ENCODE measurements at places on chromosomes 12 and 14. TPM values are rescaled to one million over a fixed set of nuclear protein-coding genes. Genes with fewer than 3 reads are reported as not detected.

P2RX4 gene
- 10.6 TPM for total RNA-seq

CD4 gene
- 0.73 TPM for total RNA-seq

ALKBH2 gene
- 28.7 TPM for total RNA-seq

NFATC4 gene
- total RNA-seq, result 54.0 TPM

KLRD1 gene
- under 0.01 TPM for total RNA-seq

PLEKHD1 gene
- total RNA-seq, result not detected

SYT1 gene
- 1.4 TPM for total RNA-seq

DPF3 gene
- total RNA-seq, result 3.7 TPM

KIF26A gene
- total RNA-seq, result under 0.01 TPM

SMCO3 gene
- not detected for total RNA-seq

RNASE1 gene
- total RNA-seq, result not detected

TEX22 gene
- total RNA-seq, result 0.20 TPM

CMA1 gene
- not detected for total RNA-seq

ITGA5 gene
- total RNA-seq, result 524 TPM

AMN gene
- under 0.01 TPM for total RNA-seq

RNASE4 gene
- total RNA-seq, result 4.7 TPM
